ENCODE measurements at places on chromosomes 1 and 21. TPM values are rescaled to one million over a fixed set of nuclear protein-coding genes. Genes with fewer than 3 reads are reported as not detected.

GRCh38 chr1:36561361-36561724, 78.6 kb upstream of the CSF3R start:
- ATAC-seq, result no peak

The NEGR1 gene
- 0.16 TPM for total RNA-seq

The TMIGD3 gene
- not detected for total RNA-seq

- ATAC-seq, result no peak
These were observed 351.9 kb upstream of the CAMK1G start for GRCh38 chr1:209231476-209232156.

GRCh38 chr21:28419811-28420210, 572.9 kb downstream of the LTN1 start:
- no peak for ATAC-seq
